ENCODE measurements at places on chromosomes 13 and 19. TPM values are rescaled to one million over a fixed set of nuclear protein-coding genes. Genes with fewer than 3 reads are reported as not detected.
A peak's percentile ranks its signal among the peaks of the same experiment; 100 is the strongest.

DNA sequence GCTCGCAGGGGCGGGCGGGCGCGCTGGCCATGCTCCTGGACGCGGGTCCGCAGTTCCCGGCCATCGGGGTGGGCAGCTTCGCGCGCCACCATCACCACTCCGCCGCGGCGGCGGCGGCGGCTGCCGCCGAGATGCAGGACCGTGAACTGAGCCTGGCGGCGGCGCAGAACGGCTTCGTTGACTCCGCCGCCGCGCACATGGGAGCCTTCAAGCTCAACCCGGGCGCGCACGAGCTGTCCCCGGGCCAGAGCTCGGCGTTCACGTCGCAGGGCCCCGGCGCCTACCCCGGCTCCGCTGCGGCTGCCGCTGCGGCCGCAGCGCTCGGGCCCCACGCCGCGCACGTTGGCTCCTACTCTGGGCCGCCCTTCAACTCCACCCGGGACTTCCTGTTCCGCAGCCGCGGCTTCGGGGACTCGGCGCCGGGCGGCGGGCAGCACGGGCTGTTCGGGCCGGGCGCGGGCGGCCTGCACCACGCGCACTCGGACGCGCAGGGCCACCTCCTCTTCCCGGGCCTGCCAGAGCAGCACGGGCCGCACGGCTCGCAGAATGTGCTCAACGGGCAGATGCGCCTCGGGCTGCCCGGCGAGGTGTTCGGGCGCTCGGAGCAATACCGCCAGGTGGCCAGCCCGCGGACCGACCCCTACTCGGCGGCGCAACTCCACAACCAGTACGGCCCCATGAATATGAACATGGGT, 599 bp downstream of the ZIC2 start:
- no peaks in the 10 kb centered on the region for H3K36me3 ChIP-seq
- DNase-seq, result no peak

GRCh38 chr19:46571495-46571894, 29.6 kb upstream of the CALM3 start:
- no peak overlapping the region for H3K27ac ChIP-seq
- no peaks in the 10 kb centered on the region for H3K4me1 ChIP-seq
- no peak overlapping the region for H3K4me3 ChIP-seq
- H3K36me3 ChIP-seq, result no peaks in the 10 kb centered on the region

- no peak for DNase-seq
- no peak overlapping the region for H3K4me3 ChIP-seq
- no peaks in the 10 kb centered on the region for H3K27me3 ChIP-seq
- H3K36me3 ChIP-seq, result no peaks in the 10 kb centered on the region
- peaks cover 11% of the 10 kb centered on the region for H3K4me1 ChIP-seq
Measured at GRCh38 chr19:13056052-13056660, 46.5 kb downstream of the LYL1 start.

DNA sequence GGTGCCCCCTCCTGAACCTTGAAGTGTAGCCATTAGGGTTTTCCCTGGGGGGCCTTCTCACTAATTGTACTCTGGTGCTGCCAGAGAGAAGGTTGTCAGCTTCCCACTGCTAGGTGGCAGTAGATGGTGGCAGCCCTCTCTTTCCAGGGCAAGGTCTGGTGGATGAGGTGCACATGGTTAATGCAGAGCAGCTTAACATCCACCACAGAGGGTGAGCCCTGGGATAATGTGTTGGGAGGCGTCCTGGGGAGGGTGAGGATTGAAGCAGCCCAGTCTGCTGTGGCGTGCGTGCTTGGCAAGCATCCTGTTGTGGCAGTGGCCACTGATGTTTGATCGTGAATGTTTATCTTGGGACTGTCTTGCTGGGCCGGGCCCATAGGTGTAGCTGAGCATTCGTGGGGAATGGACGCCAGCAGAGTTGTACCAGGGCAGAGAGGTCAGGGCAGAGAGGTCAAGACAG, 5.8 kb downstream of the EGLN2 start:
- peak overlapping the region; percentile 90 for H3K27ac ChIP-seq
- no peaks in the 10 kb centered on the region for H3K36me3 ChIP-seq
- no peaks in the 10 kb centered on the region for H3K27me3 ChIP-seq
- no peak overlapping the region for H3K4me3 ChIP-seq
- no peak for DNase-seq

DNA sequence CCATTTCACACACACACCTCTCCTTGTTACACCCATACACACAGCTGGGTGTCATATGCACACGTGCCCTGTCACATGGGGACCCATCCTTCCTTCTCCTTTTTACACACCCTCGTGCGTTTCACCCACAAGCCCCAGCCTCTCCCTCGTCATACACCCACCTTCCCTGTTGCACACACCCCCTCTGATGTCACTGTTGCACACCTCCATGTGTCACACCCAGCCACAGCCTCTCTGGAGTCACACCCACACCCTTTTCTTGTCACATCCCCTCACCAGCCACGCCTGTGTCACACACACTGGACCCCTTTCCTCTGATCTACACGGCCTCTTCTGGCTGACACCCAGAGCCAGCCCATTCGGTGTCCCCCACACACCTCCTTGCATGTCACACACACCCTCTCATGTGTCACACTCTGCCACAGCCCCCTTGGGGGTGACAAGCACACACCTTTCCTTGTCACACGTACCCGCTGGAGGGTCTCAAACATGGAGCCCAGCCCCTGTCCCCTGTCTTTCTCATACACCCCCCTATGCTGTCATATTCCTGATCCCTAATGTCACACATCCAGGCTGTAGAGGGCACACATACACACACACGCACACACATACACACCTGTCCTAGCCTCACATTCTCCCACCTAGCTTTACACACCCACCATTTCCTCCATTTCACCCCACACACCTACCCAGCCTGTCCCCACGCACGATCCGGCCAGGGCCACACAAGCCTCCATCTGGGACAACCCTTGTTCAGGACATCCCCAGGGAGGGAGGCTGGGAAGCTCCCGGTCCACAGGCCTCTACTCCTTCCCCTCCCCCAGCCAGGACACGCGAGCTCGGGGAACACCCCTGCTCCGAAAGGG, 1.4 kb downstream of the NOVA2 start:
- no peaks in the 10 kb centered on the region for H3K36me3 ChIP-seq
- no peaks in the 10 kb centered on the region for H3K4me1 ChIP-seq
- no peak overlapping the region for H3K27ac ChIP-seq
- peak; percentile 70 for DNase-seq
- H3K27me3 ChIP-seq, result peaks cover 22% of the 10 kb centered on the region
- no peak overlapping the region for H3K4me3 ChIP-seq

GRCh38 chr13:112112534-112113276, 45.8 kb downstream of the SOX1 start:
- no peak for DNase-seq
- peaks cover 24% of the 10 kb centered on the region for H3K27me3 ChIP-seq
- no peaks in the 10 kb centered on the region for H3K36me3 ChIP-seq
- no peaks in the 10 kb centered on the region for H3K4me1 ChIP-seq
- H3K27ac ChIP-seq, result no peak overlapping the region

DNA sequence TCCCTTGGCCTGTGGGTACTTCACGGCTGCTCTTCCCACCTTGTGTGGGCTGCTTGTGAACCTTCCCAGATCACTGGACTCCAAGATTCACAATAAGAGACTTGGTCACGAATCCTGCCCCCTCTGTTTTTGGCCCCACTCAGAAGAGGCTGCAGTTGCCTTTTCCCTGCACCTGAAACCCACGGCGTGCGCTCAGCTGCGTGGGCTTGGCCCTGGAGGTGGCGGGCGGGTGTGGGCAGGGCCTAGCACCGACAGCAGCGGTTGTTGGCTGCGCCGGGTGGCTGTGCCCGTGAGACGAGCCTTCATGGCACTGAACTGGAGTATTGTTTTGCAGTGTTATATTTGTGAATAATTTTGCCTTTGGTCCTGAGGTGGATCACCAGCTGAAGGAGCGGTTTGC, 33.8 kb downstream of the PLEKHJ1 start:
- DNase-seq, result no peak
- no peaks in the 10 kb centered on the region for H3K4me1 ChIP-seq
- no peaks in the 10 kb centered on the region for H3K27me3 ChIP-seq

DNA sequence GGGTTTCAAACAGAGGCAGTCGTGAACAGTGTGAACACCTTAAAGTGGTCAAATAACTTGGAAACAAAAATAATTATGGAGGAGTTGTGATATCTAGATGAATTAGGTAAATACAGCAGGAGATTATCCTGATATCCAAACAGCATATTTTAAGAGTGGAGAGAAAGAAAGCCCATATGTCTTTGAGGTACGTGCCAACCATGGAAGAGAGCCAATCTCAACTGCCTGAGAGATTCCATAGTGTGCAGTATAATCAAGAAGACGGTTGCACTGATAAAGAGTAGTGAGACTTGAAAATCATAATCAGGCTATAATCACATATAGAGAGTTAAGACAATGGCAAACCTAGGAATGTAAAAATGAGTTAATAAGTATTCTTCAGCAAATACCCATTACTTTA, 472.8 kb upstream of the SLITRK5 start:
- H3K27me3 ChIP-seq, result no peaks in the 10 kb centered on the region
- DNase-seq, result no peak
- no peaks in the 10 kb centered on the region for H3K4me1 ChIP-seq
- no peak overlapping the region for H3K4me3 ChIP-seq
- no peaks in the 10 kb centered on the region for H3K36me3 ChIP-seq

GRCh38 chr13:83151308-83151660, 731.0 kb downstream of the SLITRK1 start:
- H3K27me3 ChIP-seq, result no peaks in the 10 kb centered on the region
- no peak overlapping the region for H3K4me3 ChIP-seq
- H3K4me1 ChIP-seq, result no peaks in the 10 kb centered on the region
- H3K36me3 ChIP-seq, result no peaks in the 10 kb centered on the region

GRCh38 chr19:35350591-35350990, 2.9 kb downstream of the FFAR1 start:
- no peak for DNase-seq
- H3K27ac ChIP-seq, result no peak overlapping the region
- peaks cover 5% of the 10 kb centered on the region for H3K27me3 ChIP-seq
- no peaks in the 10 kb centered on the region for H3K36me3 ChIP-seq
- H3K4me3 ChIP-seq, result no peak overlapping the region
- H3K4me1 ChIP-seq, result no peaks in the 10 kb centered on the region

DNA sequence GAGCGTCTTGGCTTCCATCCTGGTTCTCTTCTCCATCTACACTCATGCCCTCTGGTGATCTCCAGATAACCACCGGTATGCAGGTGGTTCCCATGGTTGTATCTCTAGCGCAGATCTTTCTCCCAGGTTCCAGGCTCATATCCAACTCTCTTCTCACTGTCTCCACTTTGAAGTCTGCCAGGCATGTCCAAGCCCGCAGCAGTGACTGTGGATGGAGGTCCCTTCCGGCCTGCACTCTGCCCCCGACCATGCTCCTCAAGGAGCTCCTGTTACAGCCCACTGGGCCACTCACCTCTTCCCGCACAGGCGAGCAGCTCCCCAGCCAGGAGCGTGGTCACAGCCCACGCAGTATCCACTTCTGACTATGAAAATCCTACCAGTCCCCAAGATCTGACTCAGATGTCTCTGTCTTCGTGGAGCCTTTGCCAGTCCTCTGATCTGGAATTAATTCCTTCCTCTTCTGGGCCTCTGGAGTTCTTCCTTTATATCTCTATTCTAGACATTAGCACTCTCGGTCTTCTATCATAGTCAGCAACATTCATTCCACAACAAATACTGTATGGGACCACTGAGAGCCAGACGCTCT, 100.2 kb downstream of the TEX26 start:
- no peaks in the 10 kb centered on the region for H3K4me1 ChIP-seq
- no peaks in the 10 kb centered on the region for H3K27me3 ChIP-seq
- H3K4me3 ChIP-seq, result no peak overlapping the region
- DNase-seq, result no peak

GRCh38 chr13:62483774-62484173, 1068.1 kb upstream of the PCDH20 start:
- no peak overlapping the region for H3K27ac ChIP-seq
- H3K36me3 ChIP-seq, result no peaks in the 10 kb centered on the region
- H3K4me1 ChIP-seq, result no peaks in the 10 kb centered on the region
- no peak for DNase-seq

DNA sequence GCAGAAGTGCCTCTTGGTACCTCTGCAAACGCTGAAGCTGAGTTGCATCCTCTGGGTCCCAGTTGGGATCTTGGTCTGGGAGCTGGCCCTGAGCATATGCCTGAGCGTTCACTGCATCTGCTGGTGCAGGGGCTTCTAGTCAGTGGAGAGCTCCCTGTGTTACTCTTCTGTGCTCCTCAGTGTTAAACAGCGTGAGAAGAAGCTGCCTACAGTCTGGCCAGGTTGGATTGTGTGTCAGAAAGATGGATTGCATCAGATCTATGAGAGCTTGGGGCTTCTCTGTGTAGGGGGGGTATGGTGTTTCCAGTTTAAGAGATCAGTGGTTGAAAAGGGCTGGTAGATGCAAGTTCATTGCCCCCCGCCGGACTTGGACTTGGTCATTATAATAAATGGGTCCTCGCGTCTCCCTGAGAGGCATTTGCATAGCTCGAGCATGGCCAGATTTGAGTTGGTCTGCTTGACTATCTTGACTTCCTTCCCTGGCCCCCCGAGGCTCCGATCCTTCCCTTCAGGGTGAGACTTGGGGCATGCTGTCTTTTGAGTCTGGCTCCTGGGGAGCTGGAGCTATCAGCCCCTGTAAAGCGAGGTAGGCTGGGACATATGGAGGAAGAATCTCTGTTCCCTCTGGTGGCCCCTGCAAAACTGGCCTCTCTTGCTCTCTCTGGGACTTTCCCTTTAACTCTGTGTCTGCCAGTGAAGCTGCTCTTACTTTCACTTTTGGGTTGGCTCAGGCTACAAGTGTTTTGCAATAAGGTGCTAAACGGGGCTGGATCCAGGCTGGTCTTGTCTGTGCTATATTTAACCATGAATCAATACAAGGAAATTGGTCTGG, 52.9 kb downstream of the OR10H4 start:
- no peak overlapping the region for H3K4me3 ChIP-seq
- H3K36me3 ChIP-seq, result no peaks in the 10 kb centered on the region
- DNase-seq, result no peak
- no peaks in the 10 kb centered on the region for H3K27me3 ChIP-seq
- H3K27ac ChIP-seq, result no peak overlapping the region

DNA sequence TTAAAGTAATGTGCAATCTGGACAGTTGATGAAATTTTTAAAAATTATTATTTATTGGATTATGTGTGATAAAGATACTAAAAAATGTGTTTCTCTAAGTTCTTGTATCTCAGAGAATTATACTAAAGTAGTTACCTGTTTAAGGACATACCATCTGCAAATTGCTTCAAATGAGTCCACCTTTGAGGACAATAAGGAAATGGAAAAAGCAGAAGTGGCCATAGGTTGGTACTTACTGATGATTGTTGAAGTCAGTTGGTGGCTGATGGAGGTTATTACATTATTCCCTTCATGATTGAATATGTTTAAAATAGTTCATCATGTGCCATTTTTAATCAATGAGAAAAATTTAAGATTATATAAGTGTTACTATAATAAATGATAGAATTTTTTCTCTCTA, 367.0 kb downstream of the MYO16 start:
- no peaks in the 10 kb centered on the region for H3K36me3 ChIP-seq
- no peak overlapping the region for H3K4me3 ChIP-seq
- DNase-seq, result no peak
- H3K27ac ChIP-seq, result no peak overlapping the region
- H3K4me1 ChIP-seq, result no peaks in the 10 kb centered on the region
- no peaks in the 10 kb centered on the region for H3K27me3 ChIP-seq

- no peaks in the 10 kb centered on the region for H3K36me3 ChIP-seq
- H3K27me3 ChIP-seq, result no peaks in the 10 kb centered on the region
- no peaks in the 10 kb centered on the region for H3K4me1 ChIP-seq
- DNase-seq, result no peak
- H3K4me3 ChIP-seq, result peak overlapping the region; percentile 43
Measured at GRCh38 chr13:72726726-72727416, 558 bp downstream of the MZT1 start.

The ZFP28 gene
- 8.1 TPM for polyA plus RNA-seq

The VSIG10L gene
- 4.1 TPM for polyA plus RNA-seq

The SPACA4 gene
- not detected for polyA plus RNA-seq

The FUT3 gene
- not detected for polyA plus RNA-seq

The SLAIN1 gene
- 5.5 TPM for polyA plus RNA-seq

The C19orf81 gene
- 4.6 TPM for polyA plus RNA-seq

The FOXA3 gene
- polyA plus RNA-seq, result not detected

The IGFL3 gene
- not detected for polyA plus RNA-seq
